ENCODE measurements at places on chromosomes 5 and 9. TPM values are rescaled to one million over a fixed set of nuclear protein-coding genes. Genes with fewer than 3 reads are reported as not detected.

- no peak for DNase-seq
These were observed 1.0 kb downstream of the AIF1L start for GRCh38 chr9:131097126-131097947.

- DNase-seq: no peak
These were observed 69.3 kb downstream of the TLE4 start for GRCh38 chr9:79641070-79641469.

DNA sequence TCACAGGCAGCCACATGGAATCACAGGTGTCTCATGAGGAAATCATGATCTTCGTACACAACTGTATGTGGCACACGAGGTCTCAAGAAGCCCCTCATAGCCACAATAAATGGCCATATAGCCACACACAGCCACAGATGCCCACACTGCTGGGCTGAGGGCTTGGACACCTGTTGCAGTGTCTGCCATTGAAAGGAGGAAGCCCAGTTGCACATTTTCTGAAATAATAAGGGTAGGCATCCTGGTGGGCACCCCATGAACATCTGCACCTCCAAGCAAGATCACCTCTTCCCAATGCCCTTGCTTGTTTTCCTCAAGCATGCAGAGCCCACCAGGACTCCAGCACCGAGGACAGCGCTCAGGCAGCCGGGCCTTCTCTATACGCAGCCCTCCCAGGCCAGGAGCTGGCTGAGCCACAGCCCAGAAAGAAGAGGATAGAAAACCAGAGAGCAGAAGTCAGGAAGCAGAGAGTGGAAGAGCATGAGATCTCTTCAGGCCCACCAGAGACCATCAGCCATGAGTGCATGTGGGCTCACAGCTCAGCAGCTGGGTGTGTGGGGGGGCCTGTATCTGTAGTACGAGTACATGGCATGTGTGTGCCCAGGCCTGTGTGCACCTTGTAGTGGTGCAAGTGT lies 1.0 kb upstream of the ACSL6 start:
- no peak for DNase-seq

DNA sequence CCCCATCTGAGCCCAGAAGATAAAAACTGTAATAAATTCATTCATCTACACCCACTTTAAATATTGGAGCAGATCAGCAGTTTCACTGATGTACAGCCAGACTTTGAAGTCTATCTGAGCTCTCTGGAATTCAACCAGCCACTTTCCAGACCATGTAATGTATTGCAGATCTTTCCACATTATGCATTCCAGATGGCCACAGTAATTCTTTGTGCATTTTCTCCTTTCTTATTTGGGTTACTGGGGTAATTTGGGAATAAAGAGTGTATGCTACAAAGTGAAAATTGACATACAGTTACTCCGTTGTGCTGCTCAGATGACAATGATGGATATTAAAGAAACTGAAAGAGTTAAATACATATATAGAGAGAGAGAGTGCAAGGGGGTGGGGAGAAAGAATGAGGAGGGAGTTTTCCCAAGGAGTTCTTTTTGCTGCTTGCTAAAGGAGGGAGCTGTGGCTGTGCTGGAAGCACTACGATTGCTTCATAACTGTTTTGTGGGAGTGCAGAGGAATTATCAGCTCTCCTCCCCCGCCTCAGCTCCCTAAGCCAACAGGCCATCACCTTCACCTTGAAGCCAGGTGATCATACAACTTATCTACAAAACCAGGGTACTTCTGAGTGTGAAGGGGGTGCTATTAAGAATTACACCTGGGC lies 152.8 kb downstream of the GAS1 start:
- DNase-seq: no peak

DNA sequence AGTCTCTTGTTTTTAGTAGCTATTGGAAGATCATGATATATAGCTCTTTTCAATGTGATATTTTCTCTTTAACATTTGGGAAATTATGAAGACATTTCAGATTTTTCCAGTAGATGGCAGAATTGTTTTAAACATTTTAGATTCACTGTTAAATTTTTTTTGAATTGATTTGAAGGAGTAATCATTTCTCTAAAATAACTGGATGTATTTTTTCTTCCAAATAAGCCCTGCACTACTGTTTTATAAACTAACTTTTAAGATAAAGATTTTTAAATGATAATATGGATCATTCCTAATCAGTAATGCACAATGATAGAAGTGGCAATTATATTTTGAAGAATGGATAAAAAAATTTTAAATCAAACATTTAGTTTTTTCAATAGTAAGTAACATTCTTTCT lies 14.2 kb downstream of the NDUFAF2 start:
- no peak for DNase-seq

DNA sequence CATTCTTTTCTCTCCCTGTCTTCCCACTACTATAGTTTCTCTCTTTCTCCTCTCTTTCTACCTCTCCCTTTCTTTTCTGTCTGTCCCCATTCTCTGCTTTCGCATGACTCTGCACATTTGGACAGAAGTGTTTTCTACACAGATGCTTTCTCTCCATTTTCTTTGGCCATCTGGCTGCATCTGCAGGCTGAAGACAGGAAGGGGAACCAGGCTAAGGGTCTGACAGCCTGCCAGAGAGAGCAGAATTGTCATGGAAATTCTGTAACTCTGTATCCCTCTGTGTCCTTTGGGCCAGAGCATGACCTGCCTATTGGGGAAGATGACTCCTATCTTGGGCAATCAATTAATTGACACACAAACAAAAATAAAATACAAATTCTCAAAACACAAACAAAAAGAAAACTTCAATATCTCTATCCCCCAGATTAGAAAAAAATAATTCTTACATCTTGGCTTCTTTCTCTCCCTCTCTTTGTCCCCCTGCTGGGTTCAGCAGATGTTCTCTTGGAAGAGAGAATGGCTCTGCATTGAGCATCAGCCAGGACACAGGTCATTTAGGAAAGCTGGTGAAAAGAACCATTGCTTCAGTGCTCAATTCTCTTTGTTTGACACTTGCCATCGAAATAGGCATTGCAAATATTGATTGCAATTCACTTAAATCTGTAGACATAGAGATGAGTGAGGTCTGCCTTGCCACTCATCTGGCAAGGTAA lies 415.9 kb upstream of the KLF4 start:
- DNase-seq: no peak

DNA sequence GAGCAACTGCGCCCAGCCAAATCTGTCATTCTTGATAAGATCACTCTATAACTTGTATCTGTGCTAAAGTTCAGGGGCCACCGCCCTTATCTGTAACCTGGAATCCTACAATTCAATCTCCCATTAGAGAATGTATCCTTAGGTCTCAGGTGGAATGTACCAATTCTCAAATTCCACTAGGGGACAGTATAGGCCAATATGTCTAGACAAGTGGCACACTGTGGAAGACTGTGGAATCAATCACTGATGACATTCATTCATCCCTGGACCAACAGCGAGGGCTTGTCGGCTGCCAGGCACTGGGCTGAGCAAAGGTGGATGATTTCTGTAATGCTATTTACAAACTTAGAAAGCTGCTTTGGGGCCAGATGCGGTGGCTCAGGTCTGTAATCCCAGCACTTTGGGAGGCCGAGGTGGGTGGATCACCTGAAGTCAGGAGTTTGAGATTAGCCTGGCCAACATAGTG lies 28.7 kb upstream of the MEGF9 start:
- DNase-seq: no peak

GRCh38 chr5:56535347-56535746 lies 280.0 kb upstream of the MAP3K1 start:
- DNase-seq: no peak

DNA sequence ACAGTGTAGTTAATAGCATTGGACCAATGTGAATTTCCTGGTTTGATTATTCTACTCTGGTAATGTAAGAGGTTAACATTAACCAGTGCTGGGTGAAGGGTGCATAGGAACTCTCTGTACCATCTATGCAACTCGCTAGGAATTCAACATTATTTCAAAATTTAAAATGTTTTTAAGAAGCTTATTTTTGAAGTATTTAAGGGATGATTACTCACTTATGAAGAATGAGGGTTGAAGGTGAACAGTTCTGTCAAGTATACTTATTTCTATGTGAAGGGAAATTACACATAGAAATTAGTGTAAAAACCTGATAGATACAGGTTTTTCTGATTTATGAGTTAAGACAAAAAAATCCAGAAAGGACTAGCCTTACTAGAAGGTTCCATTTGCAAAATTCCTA lies 165.8 kb downstream of the INSYN2B start:
- no peak for DNase-seq

- DNase-seq: no peak
These were observed 137.3 kb upstream of the ACO1 start for GRCh38 chr9:32247168-32247567.

DNA sequence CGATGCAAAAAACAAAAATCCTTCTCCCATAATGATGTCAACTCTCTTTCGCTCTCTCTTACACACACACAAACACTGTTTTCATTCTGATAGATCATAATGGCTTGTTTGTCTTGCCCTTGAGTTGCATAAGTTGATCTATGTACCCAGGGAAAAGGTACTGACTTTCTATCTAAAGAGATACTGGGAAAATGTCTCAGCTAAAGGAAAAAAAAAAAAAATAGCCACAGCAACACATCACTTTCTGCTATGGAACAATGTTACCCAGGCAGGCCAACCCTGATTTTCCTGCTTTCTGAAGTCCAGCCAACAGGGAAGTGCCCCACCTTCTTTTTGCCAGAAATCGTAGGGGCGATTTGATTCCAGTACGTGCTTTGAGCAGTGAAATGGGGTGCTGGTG lies 212.6 kb upstream of the ACTBL2 start:
- DNase-seq: peak; percentile 17

DNA sequence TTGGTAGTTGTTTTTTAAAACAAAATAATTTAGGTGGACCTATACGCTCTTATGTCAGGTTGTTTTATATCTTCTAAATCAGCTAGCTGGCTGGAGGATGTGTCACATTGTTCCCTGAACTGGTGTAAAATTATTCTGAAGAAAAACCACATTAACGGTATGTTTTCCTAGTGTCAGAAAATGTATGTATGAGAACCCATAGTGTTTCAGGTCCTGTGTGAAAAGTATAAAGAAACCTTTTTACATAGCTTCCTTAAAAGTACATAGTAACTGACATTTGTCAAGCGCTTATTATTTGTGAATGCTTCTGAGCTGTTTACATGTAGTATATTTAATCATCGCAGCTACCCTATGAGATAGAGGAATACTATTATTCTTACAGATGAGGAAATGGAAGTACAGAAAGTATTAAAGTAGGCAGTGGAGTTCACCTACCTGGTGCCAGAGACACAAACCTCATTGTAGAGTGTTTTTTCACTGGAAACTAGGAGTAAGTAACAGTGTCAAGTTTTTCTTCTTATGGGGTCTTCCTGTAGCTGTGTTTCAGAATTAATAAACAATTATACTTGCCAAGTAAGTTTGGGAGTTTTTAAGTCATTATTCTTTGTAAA lies 10.4 kb upstream of the FAM120AOS start:
- no peak for DNase-seq

DNA sequence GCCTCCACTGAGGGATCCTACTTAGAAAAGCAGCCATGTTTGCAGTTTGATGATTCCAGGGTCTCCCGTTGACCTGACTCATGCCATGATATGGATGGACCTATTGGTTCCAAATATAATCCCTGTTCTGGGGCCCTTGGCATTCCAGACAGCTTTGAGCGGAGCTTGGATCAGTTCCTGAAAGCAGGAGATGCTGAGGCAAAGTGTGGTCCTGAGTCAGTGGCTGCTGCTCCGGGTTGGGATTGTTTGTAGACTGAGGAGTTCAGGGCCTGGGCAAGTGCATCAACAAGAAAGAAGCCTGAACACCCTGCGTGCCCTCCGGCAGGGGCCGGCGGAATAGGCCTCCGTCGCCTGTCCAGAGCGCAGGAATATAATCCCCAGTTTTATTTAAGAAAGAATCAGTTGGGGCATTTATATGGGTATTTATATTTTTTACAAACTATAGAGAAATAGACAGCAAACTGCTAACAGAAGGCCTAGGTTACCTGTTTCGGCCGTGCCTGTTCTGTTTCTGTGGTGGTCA lies 50.6 kb downstream of the LRSAM1 start:
- DNase-seq: no peak

GRCh38 chr5:127878174-127878750 lies 175.1 kb downstream of the CCDC192 start:
- peak; percentile 88 for DNase-seq

- no peak for DNase-seq
These were observed 51.0 kb upstream of the FYB1 start for GRCh38 chr5:39270225-39270848.

DNA sequence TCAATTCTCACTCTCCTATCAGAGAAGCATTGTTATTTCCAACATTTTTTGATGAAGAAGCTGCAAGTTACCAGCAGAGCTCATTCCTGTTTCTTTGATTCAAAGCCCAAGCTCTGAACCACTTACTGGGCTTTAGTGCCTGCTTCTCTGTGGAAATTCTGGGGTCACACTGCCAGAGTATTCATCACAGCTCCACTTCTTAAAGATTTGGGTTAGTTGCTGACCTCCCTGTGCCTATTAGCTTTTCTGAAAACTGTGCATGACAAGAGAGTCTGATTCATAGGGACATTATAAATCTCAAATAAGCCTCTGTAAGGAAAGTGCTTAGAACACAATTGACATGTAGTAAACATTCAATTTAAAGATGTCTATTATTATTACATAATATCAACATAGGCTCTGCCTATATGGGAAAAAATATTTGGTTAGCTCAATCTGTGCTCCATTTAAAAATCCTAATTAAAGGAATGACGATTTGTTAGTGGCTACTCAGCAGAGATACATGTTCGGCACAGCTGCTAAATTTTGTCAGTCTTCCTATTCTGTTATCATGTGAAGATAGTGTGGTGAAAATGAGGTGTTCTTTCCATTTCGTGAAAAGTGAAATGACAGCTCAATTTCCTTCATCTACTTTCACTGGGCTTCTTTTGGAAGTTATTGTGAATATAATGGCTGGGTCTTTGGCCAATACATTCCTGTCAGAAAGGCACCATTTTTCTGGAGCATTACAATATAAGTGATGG lies 293.0 kb downstream of the KCTD16 start:
- no peak for DNase-seq

GRCh38 chr5:143161885-143162540 lies 241.5 kb downstream of the NR3C1 start:
- DNase-seq: no peak

GKAP1 gene
- total RNA-seq: 5.9 TPM

ADAMTS16 gene
- total RNA-seq: not detected

ZNF883 gene
- 2.2 TPM for total RNA-seq

GPR151 gene
- total RNA-seq: not detected

F2RL1 gene
- total RNA-seq: 122 TPM

CDKN2B gene
- total RNA-seq: 30.4 TPM

TPPP gene
- 0.38 TPM for total RNA-seq

P4HA2 gene
- total RNA-seq: 45.1 TPM

PRLR gene
- 1.2 TPM for total RNA-seq

INSL4 gene
- 0.54 TPM for total RNA-seq

Data from Calu3 (cell line).